ENCODE measurements at places on chromosomes 12 and 14. TPM values are rescaled to one million over a fixed set of nuclear protein-coding genes. Genes with fewer than 3 reads are reported as not detected.

Gene AMHR2
- total RNA-seq: 0.52 TPM

Gene LRP1-AS
- total RNA-seq: not detected

Gene SVOP
- total RNA-seq: not detected

Gene POU6F1
- total RNA-seq: 5.5 TPM

Gene TMEM229B
- 8.2 TPM for total RNA-seq

Gene CD9
- 26.4 TPM for total RNA-seq

Gene MANSC4
- total RNA-seq: not detected

Gene GYS2
- total RNA-seq: not detected

Gene IL22
- total RNA-seq: not detected

Gene HPD
- not detected for total RNA-seq

Gene DYRK2
- total RNA-seq: 125 TPM

Gene SERPINA5
- not detected for total RNA-seq

Gene NYNRIN
- under 0.01 TPM for total RNA-seq

Gene SCN8A
- 0.21 TPM for total RNA-seq

Gene CIDEB
- 14.4 TPM for total RNA-seq

Gene ETFBKMT
- 0.52 TPM for total RNA-seq

Gene MRPL51
- total RNA-seq: 14.7 TPM

Gene IFNG
- total RNA-seq: 12.4 TPM

Gene TAS2R13
- 0.94 TPM for total RNA-seq

Gene USP30
- total RNA-seq: 34.3 TPM

Gene OVCH1
- not detected for total RNA-seq

Gene RERG
- total RNA-seq: not detected

Gene TBX3
- 0.10 TPM for total RNA-seq

Gene TAS2R46
- total RNA-seq: 6.5 TPM

Gene AMN
- total RNA-seq: 0.84 TPM

Gene OTOGL
- total RNA-seq: not detected

Gene ENTPD5
- 6.3 TPM for total RNA-seq

Gene KLHL33
- total RNA-seq: 0.10 TPM

Gene KRT82
- total RNA-seq: not detected

Gene GALNT4
- total RNA-seq: 12.5 TPM

Gene NPAS3
- total RNA-seq: not detected

Gene MTRFR
- total RNA-seq: 27.6 TPM

Gene AJUBA
- total RNA-seq: 0.21 TPM

Gene REP15
- not detected for total RNA-seq

Gene RNASE2
- 38.3 TPM for total RNA-seq

Gene SMOC1
- under 0.01 TPM for total RNA-seq

Gene LUM
- total RNA-seq: 0.10 TPM

Gene NKX2-1
- total RNA-seq: not detected

Gene CLECL1
- total RNA-seq: 4.4 TPM

Gene PZP
- not detected for total RNA-seq

Gene CDK2
- total RNA-seq: 6.9 TPM

Gene CD163L1
- 0.63 TPM for total RNA-seq

Gene ASIC1
- total RNA-seq: under 0.01 TPM

Gene COX8C
- not detected for total RNA-seq

Gene TMEM233
- not detected for total RNA-seq

Gene FGF6
- not detected for total RNA-seq

Gene OTUB2
- total RNA-seq: 0.10 TPM

Gene TAS2R8
- total RNA-seq: 0.21 TPM

Gene GLS2
- total RNA-seq: 1.2 TPM

Gene KRT6C
- total RNA-seq: not detected

Gene KCNMB4
- 0.63 TPM for total RNA-seq

Gene TPPP2
- not detected for total RNA-seq

Gene WNT1
- total RNA-seq: 0.10 TPM

Gene KRT77
- total RNA-seq: not detected

Gene MGAT4C
- total RNA-seq: not detected

Gene ARL6IP4
- total RNA-seq: 123 TPM

Gene YBX3
- total RNA-seq: 141 TPM
